RPMI7951 (cell line): ENCODE measurements at places on chromosomes 12 and 14. TPM values are rescaled to one million over a fixed set of nuclear protein-coding genes. Genes with fewer than 3 reads are reported as not detected.

Gene TNFAIP2
- 20.5 and 32.0 TPM in 2 replicates for total RNA-seq

GRCh38 chr14:20610002-20610765, 19.0 kb upstream of the RNASE12 start:
- DNase-seq: peak; percentile 74

GRCh38 chr14:93368996-93369712, 22.2 kb downstream of the COX8C start:
- DNase-seq: no peak

GRCh38 chr12:29728030-29728429, 55.7 kb downstream of the TMTC1 start:
- no peak for DNase-seq

GRCh38 chr12:42612231-42612613, 22.7 kb upstream of the PRICKLE1 start:
- no peak for DNase-seq
